Non-pigmented ciliary epithelial cell (primary cell): ENCODE measurements at places on chromosomes 2 and 18.

DNA sequence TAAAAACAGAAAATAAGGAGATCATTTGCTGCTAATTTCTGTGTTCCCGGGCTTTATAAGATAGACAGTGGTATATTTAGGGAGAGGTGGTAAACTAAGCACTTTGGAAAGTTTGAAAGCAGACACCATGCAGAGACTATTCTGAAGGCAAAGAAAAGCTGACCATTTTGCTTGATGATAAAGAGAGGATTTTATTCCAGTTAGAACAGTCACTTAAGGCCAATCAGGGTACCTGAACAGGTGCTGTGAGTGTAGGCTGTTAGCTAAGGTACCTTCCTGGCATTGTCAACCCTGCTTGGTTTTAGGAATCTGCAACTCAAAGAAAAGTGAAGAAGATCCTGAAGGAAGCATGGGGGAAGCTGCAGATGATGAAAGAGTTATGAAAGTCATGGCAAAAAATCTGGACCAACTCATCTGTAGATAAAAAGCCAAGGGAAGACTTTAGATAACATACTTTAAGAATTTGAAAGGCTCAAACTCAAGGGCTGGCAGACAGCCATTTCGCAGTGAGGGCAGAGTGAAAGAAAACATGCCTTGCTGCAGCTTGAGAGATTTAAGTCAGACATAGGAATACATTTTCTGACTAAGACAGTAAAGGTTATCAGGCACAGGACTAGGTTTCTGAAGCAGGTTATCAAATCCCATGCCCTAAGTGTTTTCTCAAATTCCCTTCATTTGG lies 80.1 kb upstream of the ARL5A start:
- no peak for DNase-seq

DNA sequence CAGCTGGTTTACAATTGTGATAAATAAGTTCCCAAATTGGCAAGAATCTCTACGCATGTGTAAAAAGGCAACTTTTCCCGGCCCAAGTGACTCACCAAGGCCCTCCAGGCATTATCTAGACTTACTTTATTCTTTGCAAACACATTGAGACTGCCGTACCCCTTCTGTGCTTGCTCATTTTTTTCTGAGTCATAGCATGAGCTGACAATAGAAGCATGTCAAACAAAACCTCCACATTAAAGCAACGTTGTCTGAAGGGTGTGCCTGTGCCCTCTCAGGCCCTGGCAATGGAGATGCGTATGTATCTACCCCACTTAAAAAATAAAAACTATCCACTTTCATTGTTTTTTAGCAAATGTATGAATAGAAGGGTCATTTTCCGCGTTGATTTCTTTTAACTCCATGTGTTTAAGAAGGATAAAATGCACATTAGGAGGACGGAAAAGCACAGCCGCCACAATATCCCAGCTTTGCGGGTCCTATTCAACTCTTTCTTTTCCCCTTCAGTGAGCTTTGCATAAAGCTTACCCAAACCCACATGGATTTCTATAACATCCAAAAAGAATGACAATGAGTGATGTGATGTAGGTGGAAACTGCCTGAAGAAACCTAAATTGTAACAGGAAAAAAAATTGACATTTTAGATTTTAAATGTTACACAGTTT lies 298.2 kb downstream of the CDCA7 start:
- peak; percentile 85 for DNase-seq

- DNase-seq = no peak
These were observed 16.3 kb downstream of the VPS4B start for GRCh38 chr18:63405986-63406385.

DNA sequence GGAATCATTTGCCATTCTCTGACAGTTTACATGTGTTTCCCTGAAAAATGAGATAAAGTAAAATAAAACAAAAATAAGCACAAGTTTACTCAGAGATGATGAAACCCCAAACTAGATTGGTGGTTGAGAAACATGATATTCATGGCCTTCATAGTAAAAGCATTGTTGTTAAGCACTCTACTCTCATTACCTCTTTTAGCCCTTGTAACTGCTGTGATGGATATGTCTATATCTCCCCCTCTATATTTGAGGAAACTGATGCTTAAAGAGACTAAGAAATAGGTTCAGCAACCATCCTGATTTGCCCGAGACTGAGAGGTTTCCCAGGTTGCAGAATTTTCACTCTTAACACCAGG lies 33.9 kb upstream of the GALNT3 start:
- DNase-seq = no peak

- DNase-seq = no peak
These were observed 93.7 kb downstream of the CERKL start for GRCh38 chr2:181563101-181563692.

DNA sequence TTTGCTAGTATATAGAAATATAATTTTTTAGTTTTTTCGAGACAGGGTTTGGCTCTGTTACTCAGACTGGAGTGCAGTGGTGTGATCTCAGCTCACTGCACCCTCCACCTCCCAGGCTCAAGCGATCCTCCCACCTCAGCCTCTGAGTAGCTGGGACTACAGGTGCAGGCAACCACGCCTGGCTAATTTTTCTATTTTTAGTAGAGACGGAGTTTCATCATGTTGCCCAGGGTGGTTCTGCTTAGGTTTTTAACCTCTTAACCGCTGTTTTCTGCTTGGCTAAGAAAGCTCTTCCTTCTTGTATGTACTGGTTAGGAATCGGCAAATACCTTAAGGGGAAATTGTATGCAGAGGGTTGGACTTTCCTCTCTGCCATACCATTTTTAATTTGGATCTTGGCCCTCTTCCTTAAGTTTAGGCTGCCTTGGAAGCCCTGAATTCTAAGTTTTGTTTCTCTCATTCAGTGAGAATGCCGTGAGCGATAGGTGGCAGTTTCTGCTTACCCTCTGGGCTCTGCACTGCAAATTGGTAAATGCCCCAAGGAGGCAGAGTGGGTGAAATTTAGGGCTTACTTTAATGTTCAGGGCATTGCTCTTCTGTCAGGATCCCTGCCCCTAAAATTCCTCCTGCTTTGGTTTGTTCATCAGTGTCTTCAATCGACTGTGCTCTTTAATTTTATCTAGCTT lies 32.3 kb downstream of the EML6 start:
- DNase-seq = no peak

DNA sequence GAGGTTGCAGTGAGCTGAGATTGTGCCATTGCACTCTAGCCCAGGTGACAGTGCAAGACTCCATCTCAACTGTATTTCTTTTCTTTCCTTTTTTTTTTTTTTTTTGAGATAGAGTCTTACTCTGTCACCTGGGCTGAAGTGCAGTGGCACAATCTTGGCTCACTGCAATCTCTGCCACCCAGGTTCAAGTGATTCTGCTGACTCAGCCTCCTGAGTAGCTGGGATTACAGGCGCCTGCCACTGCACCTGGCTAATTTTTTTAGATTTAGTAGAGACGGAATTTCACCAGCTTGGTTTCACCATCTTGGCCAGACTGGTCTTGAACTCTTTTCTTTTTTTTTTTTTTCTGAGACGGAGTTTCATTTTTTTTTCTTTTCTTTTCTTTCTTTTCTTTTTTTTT lies 41.3 kb upstream of the SATB2 start:
- DNase-seq = no peak

GRCh38 chr2:148701877-148702276 lies 57.3 kb downstream of the EPC2 start:
- no peak for DNase-seq

GRCh38 chr2:226122041-226122440 lies 677.6 kb downstream of the IRS1 start:
- DNase-seq = no peak

GRCh38 chr2:44975571-44976450 lies 33.4 kb downstream of the SIX2 start:
- no peak for DNase-seq

- DNase-seq = no peak
These were observed 22.3 kb downstream of the KLF7 start for GRCh38 chr2:207143215-207144172.

DNA sequence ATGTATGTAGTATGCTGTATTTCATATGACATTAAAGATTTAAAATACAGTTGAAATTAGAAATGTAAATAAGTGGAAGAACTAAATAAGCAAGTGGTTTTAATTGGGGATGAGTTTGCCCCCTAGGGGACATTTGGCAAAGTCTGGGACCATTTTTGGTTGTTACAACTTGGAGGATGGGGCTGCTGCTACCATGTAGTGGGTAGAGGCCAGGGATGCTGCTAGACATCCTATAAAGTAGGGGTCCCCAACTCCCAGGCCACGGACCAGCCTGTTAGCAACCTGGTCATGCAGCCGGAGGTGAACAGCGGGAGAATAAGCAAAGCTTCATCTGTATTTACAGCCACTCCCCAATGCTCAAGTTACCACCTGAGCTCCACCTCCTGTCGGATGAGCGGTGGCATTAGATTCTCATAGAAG lies 27.9 kb upstream of the ASNSD1 start:
- DNase-seq = no peak

- no peak for DNase-seq
These were observed 18.7 kb downstream of the DBI start for GRCh38 chr2:119385466-119385865.

DNA sequence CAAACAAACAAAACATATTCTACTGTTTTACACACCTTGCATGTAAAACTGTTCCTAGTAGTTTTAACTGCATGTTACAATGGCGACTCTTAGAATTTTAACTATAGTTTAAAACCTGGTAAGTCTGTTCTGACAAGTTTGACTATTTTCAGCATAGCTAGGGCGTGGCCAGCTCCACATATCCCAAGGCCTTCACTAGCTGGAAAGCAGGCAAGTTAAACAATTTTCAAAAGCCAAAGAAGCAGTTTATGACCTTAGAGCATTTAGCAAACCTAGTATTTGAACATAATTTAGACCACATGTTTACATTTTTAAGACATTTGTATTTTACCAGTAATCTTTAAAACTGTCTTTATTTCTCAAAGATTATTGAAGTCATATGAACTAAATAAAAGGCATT lies 402.8 kb upstream of the SYT4 start:
- no peak for DNase-seq

GRCh38 chr2:179900655-179901054 lies 39.2 kb upstream of the ZNF385B start:
- DNase-seq = no peak

DNA sequence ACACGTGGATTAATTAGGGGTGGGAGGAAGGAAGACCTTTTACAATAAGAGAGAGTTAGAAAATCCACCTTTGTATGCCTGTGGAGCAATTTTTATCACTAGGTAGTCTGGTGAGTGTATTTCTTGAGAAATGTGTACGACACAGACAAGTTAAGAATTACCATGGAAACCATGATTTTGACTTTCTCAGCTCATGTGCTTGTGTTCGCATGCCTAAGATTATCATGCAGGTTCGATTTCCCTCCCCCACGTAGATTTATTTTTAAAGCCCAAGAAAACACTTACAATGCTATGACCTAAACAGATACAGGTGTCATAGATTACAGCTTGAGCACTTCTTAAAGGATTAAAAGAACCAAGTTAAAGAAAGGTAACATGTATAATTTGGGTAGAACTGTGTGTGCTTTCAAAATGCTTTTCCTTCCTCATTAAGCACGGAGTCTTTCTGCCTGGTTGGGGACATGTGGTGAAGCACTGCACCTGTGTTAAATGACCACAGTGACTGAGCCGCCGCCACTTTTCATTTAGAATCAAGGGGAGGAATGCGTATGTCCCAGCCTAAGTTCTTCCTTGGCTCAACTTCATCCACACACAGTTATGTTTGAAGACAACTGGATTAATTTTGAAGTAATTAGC lies 16.6 kb downstream of the SERTAD2 start:
- DNase-seq = no peak

DNA sequence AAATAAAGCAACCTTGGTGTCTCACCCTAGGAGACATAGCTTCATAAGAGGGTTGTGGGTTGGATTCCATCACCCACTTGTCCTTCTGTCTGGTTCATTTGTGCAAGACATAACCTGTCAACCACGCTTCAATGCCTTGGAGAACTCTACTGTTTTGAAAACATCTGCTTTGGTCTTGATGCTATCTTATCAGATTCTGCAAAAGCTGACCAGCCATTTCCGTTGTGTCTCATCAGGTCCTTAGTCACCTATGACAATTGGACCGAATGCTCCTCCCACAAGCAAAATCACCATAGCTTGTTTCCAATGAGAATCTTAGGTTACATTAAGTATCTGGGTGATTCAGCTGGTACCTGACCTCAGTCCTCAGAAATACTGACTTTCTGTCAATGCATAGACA lies 35.4 kb downstream of the STAT4 start:
- no peak for DNase-seq

DNA sequence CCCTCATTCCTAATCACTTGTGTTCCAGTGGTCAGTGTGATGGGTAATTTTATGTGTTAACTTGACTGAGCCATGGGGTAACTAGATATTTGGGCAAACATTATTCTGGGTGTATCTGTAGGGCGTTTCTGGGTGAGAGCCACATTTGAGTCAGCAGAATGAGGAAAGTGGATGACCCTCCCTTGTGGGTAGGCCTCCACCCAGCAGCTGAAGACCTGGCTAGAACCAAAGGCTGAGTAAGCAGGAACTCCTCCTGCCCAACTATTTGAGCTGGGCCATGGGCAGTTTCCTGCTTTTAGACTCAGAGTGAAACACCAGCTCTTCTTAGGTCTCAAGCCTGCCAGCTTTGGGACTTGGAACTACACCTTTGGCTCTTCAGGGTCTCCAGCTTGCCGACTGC lies 141.8 kb downstream of the ACKR3 start:
- no peak for DNase-seq

DNA sequence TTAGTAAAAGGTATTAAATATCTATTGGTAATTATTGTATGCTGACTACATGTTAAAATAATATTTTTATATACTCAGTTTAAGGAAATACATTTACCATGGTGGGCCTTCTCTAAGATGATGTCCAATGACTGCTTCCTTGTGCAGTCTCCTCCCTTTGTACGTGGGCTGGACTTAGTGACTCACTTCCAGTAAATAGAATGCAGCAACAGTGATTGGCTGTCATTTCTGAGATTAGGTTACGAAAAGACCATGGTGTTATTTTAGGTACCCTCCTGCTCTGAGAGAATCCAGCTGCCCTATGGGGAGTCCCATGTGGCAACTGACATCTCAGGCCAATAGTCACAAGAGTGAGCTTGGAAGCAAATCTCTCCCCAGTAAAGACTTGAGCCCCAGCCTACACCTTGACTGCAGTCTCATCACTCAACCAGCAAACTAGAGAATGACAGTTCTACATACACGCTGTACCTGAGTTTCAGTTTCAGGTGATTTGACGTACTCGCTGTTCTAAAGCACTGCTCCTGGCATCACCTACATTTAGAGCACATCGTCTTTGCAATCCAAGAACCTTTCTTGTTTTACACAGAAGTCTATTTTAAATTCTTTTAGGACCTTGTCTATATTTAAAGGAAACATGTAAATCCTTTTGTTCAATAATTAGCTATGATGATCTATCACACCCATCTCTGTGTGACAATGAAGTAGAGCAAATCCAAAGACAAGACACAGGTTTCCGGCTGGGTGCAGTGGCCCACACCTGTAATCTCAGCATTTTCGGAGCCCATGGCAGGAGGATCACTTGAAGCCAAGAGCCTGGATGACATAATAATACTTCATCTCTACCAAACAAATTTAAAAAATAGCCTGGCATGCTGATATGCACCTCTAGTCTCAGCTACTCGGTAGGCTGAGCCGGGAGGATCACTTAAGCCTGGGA lies 87.2 kb downstream of the COBLL1 start:
- no peak for DNase-seq

GRCh38 chr2:105166688-105167087 lies 74.9 kb upstream of the GPR45 start:
- no peak for DNase-seq
